Myometrial cell (primary cell): ENCODE measurements at places on chromosomes 16 and 17. TPM values are rescaled to one million over a fixed set of nuclear protein-coding genes. Genes with fewer than 3 reads are reported as not detected.

The GLIS2 gene
- total RNA-seq = 6.7 and 6.9 TPM in 2 replicates

The TP53TG3B gene
- not detected in 2 replicates for total RNA-seq

The HOXB5 gene
- total RNA-seq = 0.18 TPM in 1 of 2 replicates, not detected in the other

The LITAFD gene
- total RNA-seq = not detected in 2 replicates

The IRX3 gene
- total RNA-seq = 0.86 TPM in 1 of 2 replicates, not detected in the other

The CCDC40 gene
- total RNA-seq = 0.29 and 0.53 TPM in 2 replicates

The RAC3 gene
- 27.1 and 38.8 TPM in 2 replicates for total RNA-seq

The FAM222B gene
- total RNA-seq = 4.8 and 6.6 TPM in 2 replicates

The PPL gene
- under 0.01 and 0.18 TPM in 2 replicates for total RNA-seq

The CA7 gene
- total RNA-seq = not detected in 2 replicates
